NCI-H146 (cell line): ENCODE measurements at places on chromosomes 6 and 20.

DNA sequence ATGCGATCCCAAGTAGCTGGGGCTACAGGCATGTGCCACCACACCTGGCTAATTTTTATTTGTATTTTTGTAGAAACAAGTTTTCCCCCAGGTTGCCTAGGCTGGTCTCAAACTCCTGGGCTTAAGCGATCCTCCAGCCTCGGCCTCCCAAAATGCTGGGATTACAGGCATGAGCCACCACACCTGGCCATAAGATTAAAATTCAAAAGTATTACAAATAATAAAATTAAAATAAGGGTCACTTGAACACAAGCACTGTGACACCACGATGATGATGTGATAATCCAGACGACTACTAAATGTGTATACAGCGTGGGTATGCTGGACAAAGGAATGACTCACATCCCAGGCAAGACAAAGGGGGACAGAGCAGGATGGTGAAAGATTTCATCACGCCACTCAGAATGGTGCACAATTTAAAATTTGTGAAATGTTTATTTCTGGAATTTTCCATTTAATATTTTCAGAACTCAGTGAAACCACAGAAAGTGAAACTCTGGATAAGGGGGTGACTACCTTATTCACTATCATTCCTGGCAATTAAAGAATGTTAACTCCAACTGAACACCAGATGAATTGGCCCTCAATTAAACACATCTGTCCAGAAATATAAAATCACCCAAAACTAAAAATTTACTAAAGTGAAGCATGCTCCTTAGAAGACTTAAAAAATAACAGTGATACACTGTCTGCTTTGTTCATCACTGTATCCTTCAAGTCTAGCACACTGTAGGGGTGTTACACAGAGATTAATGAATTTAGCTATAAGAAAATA, 13.1 kb downstream of the B4GALT5 start:
- DNase-seq: peak; percentile 19

DNA sequence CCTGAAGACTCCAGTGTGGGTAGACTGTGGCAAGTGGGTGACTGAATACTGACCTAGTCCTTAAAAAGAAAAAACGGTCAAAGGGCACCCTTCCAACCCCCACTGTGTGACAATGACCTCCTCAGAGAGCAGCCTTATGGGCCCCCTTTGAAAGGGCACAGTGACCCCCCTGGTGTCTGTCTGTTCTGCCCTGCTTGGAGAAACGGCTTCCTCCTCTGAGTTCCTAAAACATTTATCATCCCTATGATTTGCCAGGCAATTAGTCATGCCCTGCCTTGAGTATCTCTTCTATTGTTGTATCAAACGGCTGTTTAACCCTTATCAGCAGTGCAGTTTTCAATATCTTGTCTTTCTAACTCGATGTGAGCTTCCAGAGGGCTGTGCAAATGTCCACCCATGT, 21.0 kb upstream of the STX16 start:
- no peak for DNase-seq

DNA sequence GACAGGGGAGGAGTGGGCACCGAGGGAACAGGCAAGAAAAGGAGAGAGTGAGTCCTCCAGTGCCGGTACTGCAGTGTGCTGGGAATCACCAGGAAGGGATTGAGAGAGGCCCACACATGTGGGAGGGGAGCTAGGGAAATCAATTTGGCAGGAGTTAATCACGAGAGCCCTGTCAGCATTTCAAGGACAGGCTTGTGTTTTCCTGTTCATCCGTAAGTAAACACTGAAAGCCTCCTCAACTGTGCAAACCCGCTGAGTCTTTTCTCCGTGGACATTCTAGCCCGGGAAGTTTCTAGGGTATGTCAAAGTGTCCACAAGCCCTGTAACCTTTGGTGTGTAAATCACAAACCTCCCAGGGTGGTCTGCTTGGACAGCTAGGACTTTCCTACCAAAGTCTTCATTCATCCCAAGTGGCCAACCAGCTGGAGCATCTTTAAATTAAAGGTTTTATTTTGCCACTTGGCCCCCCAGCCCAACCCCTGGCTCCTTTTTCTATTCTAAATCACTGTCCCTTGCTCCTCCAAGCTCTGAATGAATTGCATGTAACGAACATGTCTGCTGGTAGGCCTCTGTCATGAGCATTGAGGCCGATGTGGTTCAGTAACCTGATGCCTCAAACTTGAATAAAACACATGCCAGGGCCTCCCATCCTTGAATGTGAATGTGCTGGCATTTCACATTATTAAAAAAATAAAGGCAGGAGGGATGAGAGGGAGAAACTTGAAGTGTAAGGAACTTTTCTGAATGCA, 149.1 kb downstream of the ZNF217 start:
- no peak for DNase-seq

GRCh38 chr6:169253337-169254238, at the start of gene THBS2:
Gene THBS2, minus strand, starts transcription at chr6:169253846. Its CDS starts 3,062 bp downstream, at chr6:169250784.
- no peak for DNase-seq

DNA sequence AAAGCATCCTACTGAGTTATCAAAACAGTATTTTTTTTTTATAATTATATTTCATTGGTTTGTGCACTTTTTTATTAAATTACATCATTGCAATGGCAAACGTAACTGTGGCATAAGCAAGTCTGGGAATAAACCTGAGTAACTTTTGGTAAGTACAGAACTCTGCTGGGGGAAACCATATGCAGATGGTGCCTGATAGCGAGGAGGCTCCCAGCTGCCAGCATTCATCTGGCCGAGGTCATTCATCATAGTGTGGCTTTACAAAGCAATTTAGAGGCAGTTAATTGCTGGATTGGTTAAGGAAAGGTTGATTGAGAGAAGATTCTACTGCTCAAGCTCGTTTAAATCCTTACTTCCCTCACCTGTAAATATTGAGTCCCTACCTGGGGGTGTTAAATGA, 52.6 kb downstream of the HECA start:
- peak; percentile 80 for DNase-seq

DNA sequence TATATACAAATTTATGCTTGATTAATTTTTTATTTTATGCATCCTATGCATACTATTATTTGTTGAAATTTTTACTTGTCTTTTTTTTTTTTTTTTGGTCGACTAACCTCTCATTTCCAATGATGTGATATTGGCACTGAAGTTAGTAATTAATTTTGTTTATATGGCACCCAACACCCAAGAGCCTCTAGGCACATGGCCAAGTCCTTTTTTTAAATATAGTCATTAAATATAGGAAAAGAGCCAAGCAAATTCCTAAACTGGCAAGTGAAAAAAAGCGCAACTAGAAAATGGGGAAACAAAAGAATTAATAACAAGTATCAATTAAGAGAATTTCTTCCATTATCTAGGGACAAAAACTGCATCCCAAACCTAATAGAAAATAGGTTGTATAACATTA, 85.5 kb upstream of the HS3ST5 start:
- no peak for DNase-seq

DNA sequence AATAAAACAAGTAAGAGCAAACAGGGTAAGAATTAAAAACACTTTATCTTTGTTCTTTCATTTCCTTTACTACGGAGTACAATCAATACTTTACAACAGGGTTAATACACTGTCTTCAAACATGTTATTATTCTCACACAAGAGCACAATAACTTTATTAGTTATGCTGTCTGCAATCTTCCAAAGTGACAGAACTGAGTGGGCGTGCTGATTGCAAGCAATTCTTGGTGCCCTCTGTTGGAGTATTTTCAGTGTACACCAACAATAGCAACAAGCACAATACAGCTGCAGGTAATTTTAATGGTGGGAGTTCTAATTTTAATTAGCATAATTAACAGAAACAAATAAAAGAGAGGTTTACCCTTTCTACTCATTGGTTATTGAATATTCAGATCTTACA, 33.9 kb upstream of the PTPRK start:
- DNase-seq: peak; percentile 36

- DNase-seq: no peak
Observed at GRCh38 chr6:128538763-128539162, 18.4 kb upstream of the PTPRK start.

GRCh38 chr6:125340175-125340835, 38.5 kb upstream of the HDDC2 start:
- DNase-seq: no peak

GRCh38 chr6:144935661-144936060, 650.5 kb downstream of the UTRN start:
- DNase-seq: no peak

DNA sequence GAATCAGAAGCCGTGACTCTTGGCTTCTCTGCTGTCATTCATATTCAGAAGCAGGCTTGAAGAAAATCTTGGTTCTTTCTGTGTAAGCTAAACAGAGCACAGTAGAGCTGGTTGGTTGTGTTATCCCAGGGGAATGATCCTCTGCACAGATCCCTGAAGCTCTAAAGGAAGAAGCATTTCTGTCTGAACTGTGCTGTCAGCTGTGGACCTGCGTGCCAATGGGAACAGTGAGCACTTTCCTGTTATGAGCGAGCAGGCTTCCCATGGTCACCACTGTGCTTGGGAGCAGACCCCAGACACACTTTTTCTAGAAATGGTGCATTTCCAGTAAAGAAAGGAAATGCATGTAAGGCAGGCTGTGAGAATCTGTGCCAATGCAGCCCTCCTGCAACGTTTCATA, 490.2 kb downstream of the EPM2A start:
- DNase-seq: peak; percentile 51

DNA sequence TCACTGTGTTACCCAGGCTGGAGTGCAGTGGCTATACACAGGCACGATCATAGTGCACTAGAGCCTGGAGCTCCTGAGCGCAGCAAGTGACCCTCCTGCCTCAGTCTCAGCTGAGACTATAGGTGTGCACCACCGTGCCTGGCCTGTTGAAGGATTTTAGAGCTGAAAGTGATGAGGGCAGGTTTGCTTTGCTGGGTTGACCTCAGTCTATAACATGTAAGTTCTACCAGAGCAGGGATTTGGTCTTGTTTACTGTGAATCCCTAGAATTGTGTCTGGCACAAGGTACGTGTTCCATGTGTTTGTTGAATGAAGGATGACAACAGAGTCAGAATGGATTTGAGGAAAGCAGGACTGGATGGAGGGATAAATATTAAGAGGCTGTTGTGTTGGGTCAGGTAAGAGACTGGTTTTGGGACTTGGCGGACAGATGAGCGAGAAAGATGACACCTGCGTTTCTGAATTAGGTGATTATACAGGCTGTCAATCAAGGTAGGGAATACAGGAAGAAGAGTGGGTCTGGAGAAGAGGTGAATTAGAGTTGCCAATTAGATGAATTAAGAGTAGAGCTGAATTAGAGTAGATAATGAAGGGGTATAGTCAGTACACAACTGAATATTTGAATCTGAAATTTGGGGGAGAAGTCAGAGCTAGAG, 6.5 kb downstream of the ASXL1 start:
- no peak for DNase-seq

- DNase-seq: peak; percentile 84
Observed at GRCh38 chr6:44224029-44224964, 902 bp downstream of the SLC29A1 start.

GRCh38 chr6:40323881-40324634, 263.1 kb downstream of the LRFN2 start:
- no peak for DNase-seq

DNA sequence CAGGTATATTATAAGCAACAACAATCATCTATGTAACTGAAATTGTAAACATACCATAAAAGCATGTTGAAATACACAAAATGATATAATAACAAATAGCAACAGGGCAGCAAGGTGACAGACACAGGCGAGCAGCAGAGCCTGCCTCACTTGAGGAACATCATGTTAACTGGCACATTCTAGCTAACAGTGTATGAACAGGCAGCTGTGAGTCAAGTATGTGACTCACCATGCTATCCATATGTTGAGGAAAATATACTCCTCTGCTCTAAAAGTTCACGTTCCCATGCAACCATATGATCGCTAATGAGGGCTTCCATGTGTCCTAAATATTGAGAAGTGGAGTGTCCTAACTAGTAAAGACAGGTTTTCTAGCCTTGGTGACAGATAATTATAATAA, 18.4 kb downstream of the SERAC1 start:
- DNase-seq: no peak

GRCh38 chr20:57398231-57398821, 7.1 kb downstream of the RBM38 start:
- peak; percentile 54 for DNase-seq

DNA sequence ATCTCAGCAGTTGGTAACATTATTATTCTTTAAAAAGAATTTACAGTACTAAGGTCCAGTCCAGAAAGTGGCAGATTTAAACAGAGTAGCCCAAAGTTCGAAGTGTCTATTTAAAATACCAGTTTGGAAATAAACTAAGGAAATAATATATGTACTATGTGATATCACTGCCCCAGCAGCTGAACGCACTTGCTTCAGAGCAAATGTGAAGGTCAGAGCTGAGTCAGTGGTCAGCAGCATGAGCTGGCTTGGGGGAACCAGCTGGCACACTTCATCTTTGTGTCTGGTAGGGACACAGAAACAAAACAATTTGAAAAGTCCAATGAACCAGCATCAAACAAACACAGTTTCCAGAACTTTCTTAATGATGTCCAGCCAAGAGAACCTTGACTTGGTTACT, 15.4 kb downstream of the TMEM14B start:
- DNase-seq: no peak

DNA sequence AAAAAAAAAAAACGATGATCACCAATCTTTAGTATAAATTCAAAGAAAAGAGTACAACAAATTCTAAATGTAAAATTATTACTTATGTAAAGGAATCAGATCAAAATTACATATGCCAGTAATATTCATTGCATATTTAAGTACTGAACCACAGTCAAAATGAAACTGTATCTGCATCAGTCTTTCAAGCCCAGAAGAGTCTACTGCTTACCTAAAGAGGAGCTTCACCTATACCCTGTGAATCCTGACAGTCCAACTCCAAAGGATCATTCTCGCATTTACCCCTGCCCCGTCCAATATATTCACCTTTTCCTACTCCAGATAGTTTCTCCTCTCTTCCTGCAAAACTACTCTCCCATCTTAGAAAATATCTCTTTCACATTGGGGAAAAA, 9.2 kb downstream of the ATG5 start:
- DNase-seq: no peak

- DNase-seq: no peak
Observed at GRCh38 chr6:37104824-37105147, 65.2 kb upstream of the PIM1 start.

DNA sequence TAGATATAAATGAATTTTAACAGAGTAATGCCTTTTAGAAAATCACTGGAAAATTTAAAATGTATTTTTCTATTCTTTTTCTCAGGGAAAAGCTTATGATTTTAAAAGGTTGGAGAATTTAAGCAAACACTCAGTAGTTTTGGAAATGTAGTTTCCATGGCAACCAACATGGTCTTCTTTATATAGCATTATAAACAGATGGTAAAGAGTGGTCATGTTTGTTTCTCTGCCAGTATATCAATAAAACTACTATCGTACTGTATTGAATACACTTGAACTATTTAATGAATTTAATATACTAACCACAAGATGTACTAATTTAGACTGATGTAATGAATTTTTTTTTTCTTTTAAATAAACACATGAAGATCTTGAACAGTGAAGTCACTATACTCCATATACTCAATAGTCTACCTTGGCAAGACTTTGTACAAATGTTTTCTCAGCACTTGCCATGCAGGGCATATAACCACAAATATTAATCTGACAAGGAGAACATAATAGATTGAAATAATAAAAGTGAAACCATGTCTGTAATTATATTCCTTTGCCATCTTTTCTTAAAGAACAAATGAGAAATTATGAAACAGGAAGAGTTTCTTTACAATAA, 105.5 kb downstream of the PDSS2 start:
- DNase-seq: no peak

- no peak for DNase-seq
Observed at GRCh38 chr6:42154461-42155209, 12.2 kb upstream of the C6orf132 start.

GRCh38 chr6:126170978-126171382, 168.9 kb upstream of the CENPW start:
- peak; percentile 48 for DNase-seq

- no peak for DNase-seq
Observed at GRCh38 chr20:59871096-59871495, 62.3 kb downstream of the SYCP2 start.
